ENCODE measurements at places on chromosomes 5 and 9.

GRCh38 chr9:19998823-19999455 is 210.1 kb upstream of the SLC24A2 start:
- no peak for DNase-seq

- DNase-seq, result no peak
Observed at GRCh38 chr5:92104126-92104525, 721.0 kb upstream of the ARRDC3 start.

- DNase-seq, result no peak
Observed at GRCh38 chr5:177232761-177233160, 70.8 kb downstream of the RAB24 start.

DNA sequence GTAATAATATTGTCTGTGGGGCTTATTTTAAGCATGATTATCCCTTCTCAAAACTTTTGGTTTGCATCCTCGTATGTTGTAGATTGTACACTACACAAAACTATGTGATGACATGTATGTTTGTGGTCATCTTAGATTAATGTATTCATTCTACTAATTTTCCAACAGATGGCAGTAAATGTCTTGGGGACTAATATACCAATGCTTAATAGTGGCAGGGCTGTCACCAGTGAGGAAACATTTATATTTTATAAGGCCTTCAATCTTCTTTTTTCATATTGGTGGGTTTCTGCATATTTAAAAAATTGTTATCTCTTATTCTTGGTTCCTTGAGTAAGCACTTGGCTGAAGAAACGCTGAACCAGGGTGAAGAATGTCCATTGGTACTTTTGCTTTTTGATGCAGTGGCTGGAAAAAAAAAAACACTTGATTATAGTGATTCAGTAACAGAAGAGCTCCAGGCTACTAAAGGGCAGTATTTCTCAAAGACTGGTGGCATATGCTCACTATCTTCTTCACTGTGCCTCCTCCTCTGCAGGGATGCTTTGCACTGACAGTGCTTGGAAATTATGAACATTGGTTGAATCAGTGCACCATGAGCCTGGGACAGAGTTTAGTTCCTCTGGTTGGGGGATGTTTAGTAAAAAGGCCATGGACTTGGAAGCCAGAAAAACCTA is 530.3 kb downstream of the RASEF start:
- no peak for DNase-seq

GRCh38 chr5:175687231-175687701 is 29.4 kb downstream of the HRH2 start:
- no peak for DNase-seq

DNA sequence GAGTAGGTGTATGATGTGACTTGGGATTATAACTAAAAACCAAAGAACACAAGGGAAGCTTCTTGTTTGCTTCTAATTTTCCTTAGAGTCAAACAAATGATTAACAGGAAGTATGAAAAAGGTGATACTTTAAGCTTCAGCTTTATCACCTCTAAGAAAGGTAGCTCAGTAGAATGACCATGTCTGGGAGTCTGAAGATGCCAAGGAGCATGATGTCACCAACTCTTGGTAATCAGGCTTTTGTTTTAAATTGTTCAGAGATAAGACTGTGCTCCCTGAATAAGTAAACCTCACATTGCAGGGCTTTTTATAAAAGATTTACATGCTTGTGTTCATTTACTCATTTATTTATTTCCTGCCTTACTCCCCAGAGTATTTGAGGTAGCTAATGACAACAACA is 169.9 kb downstream of the FER start:
- no peak for DNase-seq

DNA sequence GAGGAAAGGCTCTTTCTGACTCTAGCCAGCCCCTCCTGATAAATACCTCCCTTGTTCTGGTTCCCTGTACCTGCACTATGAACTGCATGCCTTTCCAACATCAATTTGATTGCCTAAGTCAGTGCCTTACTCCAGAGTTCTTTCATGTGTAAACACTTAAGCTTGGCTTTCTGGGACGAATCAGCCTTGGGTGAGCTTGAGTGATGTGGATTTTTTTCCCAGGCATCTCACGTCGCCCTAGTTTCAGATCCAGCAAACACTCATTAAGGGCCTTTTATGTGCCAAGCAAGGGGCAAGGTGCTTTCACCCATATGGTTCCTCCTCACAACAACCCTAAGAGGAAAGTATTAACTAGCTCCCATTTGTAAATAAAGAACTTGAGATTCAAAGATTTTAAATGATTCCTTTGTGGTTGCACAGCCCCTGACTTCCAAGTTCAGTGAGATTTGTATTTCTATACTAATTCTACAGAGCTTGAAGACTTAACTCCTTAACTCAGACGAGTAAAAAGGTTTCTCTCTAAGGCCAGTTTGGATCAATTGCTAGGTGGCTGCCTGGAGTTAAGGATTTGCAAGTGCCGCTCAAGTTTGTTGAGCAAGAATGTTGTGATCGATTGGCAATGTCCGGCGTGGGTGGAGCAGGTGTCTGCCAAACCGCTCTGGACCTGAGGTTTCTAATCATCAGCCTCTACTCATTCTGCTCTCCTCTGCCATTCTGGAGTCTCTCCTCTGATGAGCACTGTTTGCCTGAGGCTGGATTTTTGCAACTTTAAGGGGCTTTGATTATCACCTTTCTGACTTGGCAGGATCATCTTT is 20.2 kb upstream of the TJP2 start:
- no peak for DNase-seq

- DNase-seq, result no peak
Observed at GRCh38 chr9:135381762-135382310, 97.7 kb upstream of the PPP1R26 start.

- DNase-seq, result no peak
Observed at GRCh38 chr5:36056422-36056821, 10.3 kb downstream of the UGT3A2 start.

DNA sequence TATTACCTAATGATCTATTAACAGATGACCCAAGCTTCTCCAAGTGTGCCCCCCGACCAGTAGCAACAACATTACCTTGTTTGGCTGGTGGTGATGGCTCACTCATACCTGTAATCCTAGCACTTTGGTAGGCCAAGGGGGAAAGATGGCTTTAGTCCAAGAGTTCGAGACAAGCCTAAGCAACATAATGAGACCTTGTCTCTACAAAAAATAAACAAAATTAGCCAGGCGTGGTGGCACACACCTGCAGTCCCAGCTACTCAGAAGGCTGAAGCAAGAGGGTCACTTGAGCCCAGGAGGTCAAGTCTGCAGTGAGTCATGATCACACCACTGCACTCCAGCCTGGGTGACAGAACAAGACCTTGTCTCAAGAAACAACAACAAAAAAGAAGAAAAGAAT is 62.9 kb downstream of the GCNT1 start:
- DNase-seq, result no peak

DNA sequence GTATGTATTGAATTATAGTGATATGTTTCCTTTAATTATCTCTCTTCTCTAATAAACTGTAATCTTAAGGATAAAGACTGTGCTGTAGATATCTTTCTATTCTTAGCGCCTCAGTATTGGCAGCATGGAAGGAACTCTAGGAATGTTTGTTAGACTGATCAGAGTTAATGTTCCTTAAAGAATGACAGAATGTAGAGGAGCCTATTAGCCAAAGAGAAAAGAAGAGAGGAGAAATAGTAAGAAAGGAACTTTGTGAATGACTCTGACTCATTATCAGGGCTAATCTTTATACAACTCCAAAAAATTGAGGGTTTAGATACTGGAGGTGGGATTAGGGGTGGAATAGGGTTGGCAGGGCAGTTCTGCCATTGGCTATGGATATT is 59.0 kb upstream of the NUDT12 start:
- DNase-seq, result no peak

- DNase-seq, result no peak
Observed at GRCh38 chr5:43171926-43172325, 20.1 kb upstream of the NIM1K start.

DNA sequence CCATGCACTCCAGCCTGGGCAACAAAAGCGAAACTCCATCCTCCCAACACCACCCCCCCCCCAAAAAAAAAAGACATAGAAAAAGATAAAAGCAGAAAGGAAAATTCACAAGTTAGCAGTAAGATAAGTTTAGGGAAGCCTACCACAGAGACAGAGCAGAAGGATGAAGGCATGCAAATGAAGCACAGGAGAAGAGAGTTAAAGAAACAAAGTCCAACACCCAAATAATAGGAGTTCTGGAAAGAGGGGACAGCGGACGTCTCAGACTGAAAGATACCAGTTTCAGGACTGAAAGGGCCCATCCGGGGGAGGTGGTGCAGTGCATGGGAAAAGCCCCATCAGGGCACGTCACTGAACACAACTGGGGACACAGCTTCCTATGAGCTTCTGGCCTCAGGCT is 54.3 kb downstream of the OTULIN start:
- no peak for DNase-seq

GRCh38 chr9:99870126-99870525 is 36.3 kb upstream of the STX17 start:
- no peak for DNase-seq

GRCh38 chr9:105128908-105129600 is 115.4 kb upstream of the SLC44A1 start:
- no peak for DNase-seq

- no peak for DNase-seq
Observed at GRCh38 chr5:102309586-102309985, 13.5 kb upstream of the SLCO4C1 start.

- no peak for DNase-seq
Observed at GRCh38 chr5:83657807-83658525, 62.7 kb downstream of the HAPLN1 start.

DNA sequence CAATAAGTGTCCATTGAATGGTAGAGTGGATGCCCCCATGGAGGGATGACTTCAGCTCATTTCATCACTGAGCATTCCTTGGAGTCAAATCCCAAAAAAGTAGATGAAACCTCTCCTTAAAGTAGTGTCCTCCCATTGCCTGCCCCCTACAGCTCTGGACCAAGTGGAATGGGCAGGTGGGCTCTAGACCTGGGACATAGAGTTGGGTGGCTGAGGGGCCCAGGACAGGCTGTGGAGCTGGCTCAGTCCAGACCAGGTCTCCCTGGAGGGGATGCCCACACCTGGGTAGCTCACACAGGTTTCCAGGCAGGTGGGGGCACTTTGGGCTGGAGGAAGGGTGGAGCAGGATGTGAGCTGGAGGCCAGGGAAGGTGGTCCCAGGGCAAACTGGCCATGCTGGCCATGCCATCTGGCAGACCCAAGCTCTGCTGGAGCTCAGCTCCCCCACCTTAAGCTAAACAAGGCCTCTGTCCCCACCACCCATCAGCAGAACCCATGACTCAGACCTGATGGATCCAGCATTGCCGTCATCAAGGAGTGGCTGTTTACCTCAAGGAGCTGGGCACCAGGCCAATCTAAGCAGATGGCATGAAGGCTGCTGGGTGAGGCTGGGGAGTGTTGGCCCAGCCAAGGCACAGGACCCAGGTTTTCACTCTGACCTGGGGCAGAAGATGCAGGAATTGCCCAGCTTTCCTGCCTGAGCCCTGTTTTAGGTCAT is 6.2 kb upstream of the SPINK4 start:
- DNase-seq, result no peak

DNA sequence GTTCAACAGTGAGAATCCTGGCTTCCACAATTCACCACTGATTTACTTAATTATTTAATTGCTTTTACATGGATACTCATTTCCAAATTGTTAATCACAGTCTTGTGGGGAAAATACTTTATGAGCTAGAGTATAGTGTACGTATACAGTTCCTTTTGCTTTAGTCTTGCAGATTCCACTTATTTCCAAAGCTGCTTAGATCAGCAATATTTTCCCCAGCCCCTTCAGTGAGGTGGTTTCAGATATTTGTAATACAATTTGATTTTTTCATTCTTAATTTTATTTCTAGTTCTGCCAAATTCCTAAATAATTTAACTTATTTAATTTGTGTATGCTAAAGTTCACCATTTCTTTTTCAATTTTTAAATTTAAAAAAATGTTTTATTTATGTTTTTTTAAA is 40.3 kb upstream of the GABRA6 start:
- no peak for DNase-seq

DNA sequence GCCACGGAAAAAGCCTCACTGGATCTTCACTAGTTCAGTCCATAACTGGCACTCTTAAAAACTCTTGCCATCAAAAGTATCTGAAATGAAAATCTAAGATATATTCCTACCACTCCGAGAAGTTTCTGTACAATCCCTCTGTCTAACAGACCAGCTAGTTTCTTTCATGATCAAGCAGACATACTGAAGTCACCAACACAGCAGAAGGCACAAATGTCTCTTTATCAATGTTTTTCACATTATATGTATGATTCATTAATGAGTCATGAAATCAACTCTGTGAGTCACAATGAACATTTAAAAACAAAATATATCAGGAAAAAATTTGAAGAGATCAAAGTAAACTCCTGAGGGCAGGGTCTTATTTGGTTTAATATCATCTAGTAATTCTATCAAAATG is 50.8 kb downstream of the F2R start:
- DNase-seq, result no peak

- no peak for DNase-seq
Observed at GRCh38 chr5:14849516-14850294, 21.9 kb downstream of the ANKH start.

- no peak for DNase-seq
Observed at GRCh38 chr9:116155698-116156039, 2.1 kb downstream of the PAPPA start.

DNA sequence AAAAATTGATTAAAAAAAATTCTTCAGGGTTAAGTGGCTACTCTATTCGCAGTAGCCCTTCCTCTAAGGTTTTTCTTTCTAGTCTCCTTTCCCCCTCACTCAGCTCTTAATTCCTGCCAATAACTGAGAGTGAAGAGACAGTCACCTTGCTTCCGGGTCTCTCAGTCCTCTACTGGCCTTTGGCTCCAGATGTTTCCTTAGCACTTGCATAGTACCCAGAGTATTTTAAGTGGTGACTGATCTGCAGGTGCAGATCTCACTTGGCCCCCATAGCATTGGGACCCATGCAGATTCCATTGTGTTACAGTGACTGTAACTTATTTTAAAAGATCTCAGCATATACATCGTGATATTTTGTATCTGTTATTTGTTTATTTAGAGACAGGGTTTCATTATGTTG is 66.2 kb downstream of the GCNT1 start:
- DNase-seq, result no peak

DNA sequence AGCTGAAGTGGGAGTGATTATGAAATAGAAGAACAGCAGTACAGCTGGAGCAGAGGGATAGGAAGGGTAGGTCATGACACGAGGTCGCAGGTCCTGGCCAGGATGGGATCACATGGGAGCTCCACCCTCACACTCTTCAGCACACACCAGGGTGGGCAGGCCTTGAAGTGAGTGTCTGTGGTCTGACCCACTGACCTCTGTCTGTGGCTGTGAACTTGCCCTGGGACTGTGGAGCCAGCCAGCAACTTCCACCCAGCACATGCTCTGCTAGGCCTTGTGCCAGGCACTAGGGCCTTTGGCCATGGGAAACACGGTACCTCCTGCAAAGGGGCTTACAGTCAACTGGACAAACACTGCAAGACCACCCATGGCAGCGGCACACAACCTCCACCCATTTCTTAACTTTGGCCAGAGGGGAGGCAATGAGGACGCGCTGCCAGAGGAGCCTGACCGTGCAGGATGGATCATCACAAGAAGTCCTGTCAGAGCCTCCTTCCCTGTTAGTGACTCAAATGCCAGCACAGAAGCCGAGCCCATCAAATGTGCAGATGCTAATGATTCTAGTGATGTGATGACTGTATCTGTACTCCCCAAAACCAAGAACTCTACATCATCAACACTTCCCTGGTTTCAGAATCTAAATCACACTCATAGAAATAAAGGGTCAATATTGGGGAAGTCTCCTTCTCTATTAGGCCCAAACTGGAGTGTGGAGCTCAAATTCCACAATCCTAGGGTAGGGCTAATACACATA is 113.6 kb downstream of the DPYSL3 start:
- no peak for DNase-seq
